IPS-NIHi11 (cell line): ENCODE measurements at places on chromosomes 4 and X.

- DNase-seq, result no peak
Observed at GRCh38 chrX:17632942-17633341, 104.4 kb upstream of the SCML1 start.

GRCh38 chr4:82320351-82320750 lies 53.4 kb downstream of the HNRNPD start:
- DNase-seq, result no peak

DNA sequence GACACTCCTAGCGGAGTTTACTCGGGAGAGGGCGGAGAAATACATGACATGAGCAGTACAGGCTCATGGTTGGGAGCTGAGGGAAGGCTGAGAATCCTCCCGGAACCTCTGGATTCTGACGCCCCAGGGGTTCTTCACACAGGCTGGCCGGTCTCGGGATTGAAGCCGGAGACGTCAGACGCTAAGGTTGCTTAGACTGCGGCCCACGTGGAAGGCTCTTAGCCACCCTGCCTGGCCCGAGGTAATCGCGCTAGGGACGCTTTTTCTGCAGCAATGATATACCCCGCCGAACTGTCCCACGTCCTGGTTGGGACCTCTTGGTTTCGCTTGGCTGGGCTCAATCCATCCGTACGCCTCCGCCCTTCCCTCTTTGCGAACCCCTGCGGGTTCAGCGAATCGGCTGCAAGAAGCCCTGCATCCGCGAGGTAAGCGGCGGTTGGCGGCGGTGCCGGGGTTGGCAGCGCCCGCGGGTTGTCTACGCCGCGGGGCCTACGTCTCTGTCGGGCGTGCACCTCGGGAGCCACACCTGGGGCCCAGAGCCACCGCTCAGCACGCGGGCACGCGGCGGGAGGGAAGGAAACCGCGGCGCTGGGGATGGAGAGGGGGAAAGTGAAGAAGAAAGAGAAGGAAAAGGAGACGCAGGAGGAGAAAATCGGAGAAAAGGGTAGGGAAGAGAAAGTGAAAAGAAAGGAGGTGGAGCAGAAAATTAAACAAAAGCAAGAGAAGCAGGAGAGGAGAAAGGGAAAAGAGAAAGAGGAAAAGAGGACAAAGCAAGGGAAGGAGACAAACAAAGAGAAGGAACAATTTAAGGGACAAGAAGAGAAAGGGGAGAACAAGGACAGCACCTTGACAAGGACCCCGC lies at the start of gene ARL9:
Gene ARL9, plus strand, starts transcription at position 523 of the 862 bp plus-strand sequence. Its CDS starts 72 bp downstream, at position 595.
- DNase-seq, result peak; percentile 79

DNA sequence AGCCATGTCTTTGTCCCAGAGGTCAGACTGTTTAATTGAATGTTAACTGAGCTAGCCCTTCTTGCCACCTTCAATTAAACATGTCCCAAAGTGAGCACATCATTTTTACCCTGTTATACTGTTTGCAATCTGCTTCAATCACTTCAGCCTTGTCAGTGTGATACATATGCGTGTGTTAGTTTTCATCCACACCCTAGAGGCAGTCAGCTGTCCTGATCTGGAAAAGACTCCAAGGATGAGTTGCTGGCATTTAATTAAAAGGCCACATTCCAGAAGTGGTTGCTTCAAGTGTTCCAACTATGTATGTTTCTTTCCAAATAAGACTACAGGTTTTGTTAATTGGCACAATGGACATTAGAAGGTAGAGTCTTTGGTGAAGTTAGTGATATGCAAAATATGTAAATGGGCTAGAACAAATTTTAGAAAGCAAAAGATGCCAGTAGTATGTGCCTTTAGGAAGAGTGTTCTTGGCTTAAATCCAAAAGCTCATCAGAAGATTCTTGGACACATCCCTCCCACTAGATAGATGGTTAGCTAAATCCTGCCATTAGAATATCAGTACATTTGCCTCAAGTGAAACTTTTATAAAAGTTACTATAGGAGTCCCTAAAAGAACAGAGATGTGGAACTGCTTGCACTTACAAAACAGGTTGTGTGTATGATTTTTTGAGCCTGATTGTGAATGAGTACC lies 79.5 kb upstream of the SLIT2 start:
- DNase-seq, result no peak

DNA sequence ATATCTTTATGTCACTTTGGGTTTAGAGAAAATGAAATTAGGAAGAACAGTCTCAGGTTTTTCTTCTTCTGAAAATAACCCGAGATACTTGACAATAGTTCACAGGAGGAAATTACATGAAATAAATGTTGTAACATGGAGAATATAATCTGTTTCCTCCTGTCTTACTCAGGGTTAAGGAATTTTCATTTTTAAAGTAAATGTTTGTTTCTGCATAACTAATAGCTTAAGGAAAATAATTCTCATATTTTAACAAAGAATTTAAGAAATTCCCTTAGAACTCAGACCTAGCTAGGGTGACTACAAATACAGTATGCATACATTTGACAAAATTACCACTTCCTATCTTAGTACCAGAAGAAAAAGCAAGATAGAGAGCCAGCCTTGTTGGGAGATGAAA lies 17.2 kb upstream of the SPRY1 start:
- no peak for DNase-seq

DNA sequence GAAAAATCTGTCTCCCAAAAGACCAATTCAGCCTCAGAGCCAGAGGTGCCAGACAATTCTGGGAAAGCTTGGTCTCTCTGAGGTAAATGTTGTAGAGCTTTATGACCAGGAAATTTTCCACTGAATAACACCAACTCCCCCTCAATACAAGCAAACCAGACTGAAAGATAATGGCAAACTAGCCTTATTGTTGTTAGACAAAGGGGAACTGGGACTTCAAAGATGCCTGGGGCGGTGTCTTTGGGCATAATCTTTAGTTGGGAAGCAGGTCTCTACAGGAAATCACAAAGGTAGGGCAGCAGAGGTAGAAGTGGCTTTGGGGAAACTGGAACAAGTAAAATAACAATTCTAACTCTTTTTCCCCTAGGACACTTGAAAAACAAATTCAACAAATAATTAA lies 12.0 kb downstream of the COL4A6 start:
- DNase-seq, result no peak

GRCh38 chr4:38964942-38965775 lies 67.0 kb downstream of the TMEM156 start:
- no peak for DNase-seq

GRCh38 chr4:76811604-76812412 lies 86.1 kb downstream of the SOWAHB start:
- DNase-seq, result no peak

- DNase-seq, result no peak
Observed at GRCh38 chr4:83876047-83876446, 340.1 kb downstream of the GPAT3 start.

GRCh38 chrX:43581888-43582539 lies 74.1 kb upstream of the MAOA start:
- no peak for DNase-seq
